ENCODE measurements at places on chromosomes 4 and X.

DNA sequence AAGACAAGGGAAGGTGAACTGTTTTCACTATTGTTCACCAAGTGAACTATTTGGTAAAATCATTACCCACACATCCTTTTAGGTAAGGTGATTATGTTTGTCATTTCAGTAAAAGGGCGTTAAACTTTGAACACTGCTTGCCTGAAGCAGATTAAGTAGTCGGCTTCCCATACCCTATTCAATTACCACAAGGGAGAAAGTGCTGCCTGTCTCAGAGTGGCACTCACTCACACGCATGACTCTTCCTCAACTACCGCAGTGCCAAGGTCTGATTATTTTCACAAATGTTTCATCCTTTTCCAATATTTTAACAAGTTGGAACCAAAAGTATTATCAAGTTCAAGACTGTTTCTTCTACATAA, 11.0 kb downstream of the VEGFC start:
- DNase-seq: no peak

DNA sequence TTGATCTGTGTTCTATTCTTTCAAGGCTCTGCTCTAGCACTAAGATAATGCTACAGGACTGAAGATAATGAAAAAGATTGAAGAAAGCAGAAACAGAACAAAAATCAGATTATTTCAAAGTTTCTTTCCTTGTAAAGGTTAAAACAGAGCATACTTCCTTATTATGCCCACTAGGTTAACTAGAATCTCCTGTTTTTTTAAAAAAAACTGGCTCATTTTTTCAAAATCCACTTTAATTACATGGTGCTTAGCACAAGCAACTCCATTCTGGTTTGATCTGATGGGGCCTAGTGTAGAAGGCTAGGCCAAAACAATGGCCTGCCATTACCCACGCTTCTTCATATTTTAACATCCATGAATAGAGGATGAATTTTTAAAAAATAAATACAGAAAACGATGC, 1.2 kb upstream of the UBA6 start:
- no peak for DNase-seq

DNA sequence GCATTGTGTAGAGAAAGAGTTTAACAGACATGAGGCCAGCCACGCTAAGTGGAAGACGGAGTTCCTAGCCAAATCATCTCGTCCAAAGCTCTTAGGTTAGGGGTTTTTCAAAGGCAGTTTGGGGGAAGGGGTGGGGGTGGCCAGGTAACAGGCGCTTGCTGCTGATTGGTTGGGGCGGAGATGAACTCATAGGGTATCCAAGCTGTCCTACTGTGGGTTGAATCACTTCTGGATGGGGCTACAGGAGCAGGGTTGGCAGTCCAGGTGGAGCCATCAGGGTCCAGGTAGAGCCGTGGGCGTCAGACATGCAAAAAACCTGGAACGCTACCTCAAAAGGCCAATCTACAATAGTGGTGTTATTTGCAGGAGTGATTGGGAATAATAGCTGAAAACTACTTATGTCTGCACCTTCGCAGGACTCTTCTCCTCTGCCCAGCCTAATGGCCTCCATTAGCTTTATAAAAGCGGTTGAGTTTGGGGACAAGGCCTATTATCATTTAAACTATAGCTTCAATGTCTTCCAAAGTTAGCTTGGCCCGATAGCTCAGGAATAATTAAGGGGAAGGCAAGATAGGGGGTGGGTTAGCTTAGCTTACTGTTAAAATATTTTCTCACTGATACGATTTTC, 579.6 kb downstream of the NLGN4X start:
- DNase-seq: no peak

GRCh38 chr4:85681221-85681657, 206.3 kb downstream of the ARHGAP24 start:
- DNase-seq: no peak

GRCh38 chrX:39877905-39878304, 219.9 kb downstream of the BCOR start:
- DNase-seq: no peak

GRCh38 chr4:74996996-74997395, 64.1 kb downstream of the PARM1 start:
- no peak for DNase-seq

DNA sequence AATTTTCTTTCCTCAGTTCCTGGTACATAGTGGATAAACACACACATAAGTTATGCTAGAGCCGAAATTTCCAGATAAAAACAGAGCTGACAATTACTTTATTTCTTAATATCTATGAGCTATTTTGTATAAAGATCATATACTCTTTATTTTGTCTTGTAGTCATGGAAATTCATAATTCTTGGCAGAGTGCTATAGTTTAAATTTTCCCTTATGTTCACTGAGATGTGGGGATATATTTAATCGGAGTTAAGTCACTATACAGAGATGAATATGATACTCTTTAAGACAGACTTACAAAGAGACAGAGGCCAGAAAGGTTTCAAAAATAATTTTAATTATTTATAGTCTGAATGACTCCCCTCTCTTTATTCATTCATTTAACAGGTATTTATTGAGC, 89.7 kb downstream of the PPEF1 start:
- DNase-seq: no peak

DNA sequence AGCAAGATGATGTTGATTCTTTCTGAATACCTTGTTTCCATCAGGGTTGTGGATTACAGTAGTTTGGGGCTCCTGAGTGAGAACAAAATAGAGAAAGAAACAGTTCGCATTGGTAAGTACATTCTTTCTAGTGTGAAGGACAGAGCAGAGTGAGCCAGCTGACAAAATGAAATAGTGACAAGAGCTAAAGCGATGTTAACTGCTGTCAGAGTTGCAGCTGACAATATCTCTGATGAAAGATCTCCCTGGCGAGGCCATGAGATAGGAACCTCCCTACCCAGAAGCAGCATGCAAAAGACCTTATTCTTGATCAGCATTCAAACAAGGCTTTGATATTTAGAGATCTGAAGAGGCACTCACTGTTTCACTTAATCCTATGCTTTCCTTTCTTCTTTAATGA, 258.6 kb downstream of the CAMK2D start:
- no peak for DNase-seq

GRCh38 chrX:67613996-67614395, 70.2 kb downstream of the AR start:
- no peak for DNase-seq

GRCh38 chrX:81238166-81238565, 36.3 kb downstream of the SH3BGRL start:
- no peak for DNase-seq

DNA sequence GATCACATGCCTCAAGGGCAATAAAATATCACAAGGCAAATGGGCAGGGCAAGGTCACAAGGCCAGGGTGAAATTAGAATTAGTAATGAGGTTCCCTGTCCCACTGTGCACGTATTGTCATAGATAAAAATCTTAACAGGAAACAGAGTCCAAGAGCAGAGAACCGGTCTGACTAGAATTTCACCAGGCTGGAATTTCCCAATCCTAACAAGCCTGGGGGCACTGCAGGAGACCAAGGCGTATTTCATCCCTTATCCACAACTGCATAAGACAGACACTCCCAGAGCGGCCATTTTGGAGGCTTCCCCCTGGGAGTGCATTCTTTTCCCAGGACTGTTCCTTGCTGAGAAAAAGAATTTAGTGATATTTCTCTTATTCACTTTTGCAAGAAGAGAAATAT, 25.9 kb upstream of the PRDM5 start:
- DNase-seq: no peak

- no peak for DNase-seq
Measured at GRCh38 chr4:158484173-158484885, 37.4 kb upstream of the RXFP1 start.

DNA sequence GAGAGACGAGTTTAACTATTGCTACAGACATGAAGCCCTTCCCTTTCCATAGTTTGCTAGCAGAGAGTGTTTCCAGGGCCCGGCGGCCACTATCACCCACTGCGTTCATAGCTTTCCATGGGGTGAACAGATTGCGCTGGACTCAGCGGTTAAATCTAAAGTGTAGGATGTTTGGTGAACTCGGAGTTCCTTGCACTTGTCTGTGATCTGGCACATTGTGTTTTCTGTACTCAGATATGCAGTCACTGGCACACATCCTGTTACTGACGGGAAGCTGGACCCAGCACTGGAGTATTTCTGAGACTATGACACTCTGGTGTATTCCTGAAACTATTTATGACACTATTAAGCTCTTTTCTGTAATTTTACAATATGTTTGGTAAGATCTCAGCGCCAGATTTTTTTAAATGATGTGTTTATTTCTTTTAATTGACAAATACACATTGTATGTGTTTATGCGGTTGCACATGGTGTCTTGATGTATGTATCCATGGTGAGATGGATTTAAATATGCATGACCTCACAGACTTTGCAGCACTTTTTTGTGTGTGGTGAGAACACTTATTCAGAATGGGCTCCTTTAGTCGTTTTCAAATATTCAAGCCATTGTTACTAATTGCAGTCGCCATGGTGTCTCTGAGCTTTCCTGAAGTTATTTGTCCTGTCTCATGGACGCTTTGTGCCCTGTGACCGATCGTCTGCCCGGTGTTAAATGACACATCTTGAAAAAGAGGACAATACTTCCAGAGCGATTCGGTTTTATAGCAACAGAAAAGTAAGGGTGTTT, 14.1 kb downstream of the CD99 start:
- DNase-seq: no peak

GRCh38 chrX:39753293-39753996, 344.3 kb downstream of the BCOR start:
- DNase-seq: no peak

GRCh38 chr4:89422441-89422990, 114.9 kb upstream of the GPRIN3 start:
- no peak for DNase-seq

GRCh38 chr4:79575709-79576428, 167.8 kb upstream of the GK2 start:
- DNase-seq: no peak

- no peak for DNase-seq
Measured at GRCh38 chrX:154650221-154650510, 3.2 kb downstream of the CTAG2 start.

GRCh38 chrX:71128915-71129765, 10.7 kb downstream of the MED12 start:
- DNase-seq: peak; percentile 9

DNA sequence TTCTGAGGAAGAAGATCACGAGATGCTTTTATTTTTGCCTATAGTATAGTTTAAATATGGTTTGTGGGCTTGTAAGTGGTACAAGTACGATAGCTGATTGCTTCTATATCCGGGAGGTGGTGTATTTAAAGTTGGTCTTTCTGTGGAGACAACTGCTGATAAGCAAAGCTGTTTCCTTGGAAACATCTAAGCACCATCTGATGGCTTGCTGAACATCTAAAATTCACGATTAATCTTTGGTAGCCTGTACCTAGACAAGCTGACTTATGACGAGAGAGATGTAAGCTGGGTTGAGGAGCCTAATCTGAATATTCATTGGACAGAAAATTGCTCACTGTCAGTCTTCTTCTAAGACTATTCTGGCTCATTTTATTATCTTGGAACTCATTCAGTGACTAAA, 74.6 kb upstream of the NWD2 start:
- DNase-seq: no peak

DNA sequence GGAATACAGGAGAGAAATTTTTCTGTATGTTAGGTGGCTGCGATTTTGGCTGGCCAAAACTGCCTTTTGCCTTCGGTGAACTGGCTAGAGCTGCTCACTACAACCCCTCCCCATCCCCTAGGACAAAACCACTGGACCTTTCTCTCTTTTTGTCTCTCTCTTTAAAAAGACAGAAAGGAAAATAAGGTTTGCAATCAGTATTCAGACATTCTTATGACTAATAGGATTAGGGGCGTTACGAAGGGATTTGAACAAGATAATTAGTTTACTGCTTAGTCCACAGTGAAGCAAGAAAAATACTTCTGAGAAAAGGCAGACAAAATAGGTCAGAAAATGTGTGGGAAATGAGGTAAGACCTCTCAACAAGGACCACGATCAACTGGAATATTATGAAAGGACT, 180.4 kb downstream of the SLIT2 start:
- DNase-seq: no peak

- DNase-seq: no peak
Measured at GRCh38 chr4:17475481-17475880, 36.4 kb downstream of the QDPR start.

DNA sequence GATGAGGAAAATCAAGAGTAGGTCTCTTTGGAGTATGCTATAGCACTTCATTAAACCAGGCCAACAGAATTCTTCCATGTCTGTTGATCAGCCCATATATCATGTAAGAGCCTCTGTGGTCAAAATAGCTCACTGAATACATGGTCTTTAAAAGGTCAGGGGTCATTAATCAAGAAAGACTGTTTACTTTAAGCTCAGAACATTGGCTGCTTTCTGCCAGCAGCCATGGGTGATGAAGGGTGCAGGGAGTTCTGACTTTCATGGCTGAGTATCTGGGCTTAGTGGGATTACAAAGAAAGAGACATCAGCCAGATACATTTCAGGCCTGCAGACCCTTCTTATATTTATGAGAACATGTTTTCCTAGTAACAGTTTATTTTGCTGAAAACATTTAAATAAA, 7.1 kb upstream of the C4orf54 start:
- no peak for DNase-seq

GRCh38 chr4:4268776-4269175, 20.8 kb upstream of the TMEM128 start:
- no peak for DNase-seq

DNA sequence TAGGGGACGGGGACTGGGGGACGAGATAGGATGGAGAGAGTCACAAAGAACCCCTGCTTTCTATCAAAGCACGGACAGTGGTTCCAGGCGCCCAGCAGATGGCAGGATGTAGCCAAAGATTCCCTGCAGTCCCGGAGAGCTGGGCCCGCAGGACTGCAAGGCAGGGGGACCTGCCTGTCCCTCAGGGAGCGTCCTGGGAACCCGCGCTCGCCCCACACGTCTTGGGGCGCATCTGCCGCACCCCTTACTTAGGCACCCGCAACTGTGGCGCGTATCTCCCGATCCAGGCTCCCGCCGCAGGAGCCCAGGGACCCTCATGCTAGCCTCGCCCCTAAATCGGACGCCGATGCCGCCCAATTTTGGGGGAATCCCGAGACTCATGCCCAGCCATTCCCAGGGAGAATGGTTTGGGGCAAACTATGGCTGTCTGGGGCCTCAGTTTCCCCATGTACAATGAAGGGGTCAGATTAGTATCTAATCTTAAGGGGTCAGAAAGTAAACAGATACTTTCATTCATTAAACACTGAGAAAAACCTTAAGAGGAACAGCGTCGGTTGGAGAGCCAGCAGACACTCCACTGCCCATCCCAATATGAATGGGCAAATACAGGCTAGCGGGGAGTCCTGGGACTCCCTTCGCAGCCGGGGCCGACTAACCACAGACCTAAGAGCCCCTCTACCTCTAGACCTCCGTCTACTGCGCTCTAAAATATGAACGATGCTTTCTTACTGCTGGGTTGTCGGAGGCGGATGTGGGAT, 581 bp upstream of the STK32B start:
- no peak for DNase-seq

GRCh38 chr4:38860788-38861424, 4.3 kb upstream of the TLR6 start:
- DNase-seq: no peak

GRCh38 chr4:37645736-37646135, 40.4 kb downstream of the RELL1 start:
- no peak for DNase-seq

DNA sequence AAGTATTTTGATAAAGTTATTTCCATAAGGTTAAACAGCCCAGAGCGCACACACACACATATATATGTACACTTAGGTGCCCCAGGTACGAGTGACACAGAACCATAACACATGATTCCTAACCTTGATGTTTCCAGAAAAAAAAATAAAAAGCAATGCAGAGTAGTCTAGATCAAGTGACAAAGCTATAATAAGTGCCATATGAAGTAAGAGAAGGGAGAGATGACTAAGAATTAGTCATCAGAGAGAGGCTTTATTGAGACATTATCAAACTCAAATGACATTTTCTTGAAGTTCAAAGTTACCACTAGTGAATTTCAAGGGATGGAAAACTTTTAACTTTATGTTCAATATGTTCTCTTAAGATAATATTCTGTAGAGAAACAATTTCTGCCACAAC, 215.0 kb downstream of the HTR2C start:
- DNase-seq: no peak
